Esophagus squamous epithelium (tissue), 5 donors: ENCODE measurements at places on chromosomes 1 and 21. TPM values are rescaled to one million over a fixed set of nuclear protein-coding genes. Genes with fewer than 3 reads are reported as not detected.

GUCA2B gene
- total RNA-seq, result not detected

DNA sequence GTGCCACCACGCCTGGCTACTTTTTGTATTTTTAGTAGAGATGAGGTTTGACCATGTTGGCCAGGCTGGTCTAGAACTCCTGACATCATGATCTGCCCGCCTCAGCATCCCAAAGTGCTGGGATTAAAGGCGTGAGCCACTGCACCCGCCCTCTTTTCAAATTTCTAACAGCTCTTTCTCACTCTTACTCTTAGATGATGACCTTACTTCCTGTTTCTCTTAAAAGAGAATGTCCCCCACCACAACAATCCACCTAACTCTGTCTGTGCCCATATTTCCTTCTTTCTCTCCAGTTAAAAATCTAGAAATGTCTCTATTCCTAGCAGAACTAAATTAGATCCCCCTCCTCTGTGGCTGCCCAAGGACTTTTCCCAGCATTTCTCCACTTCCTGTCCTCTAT, 46.6 kb upstream of the RGS2 start:
- no peaks in the 10 kb centered on the region for H3K27me3 ChIP-seq
- no peak overlapping the region for H3K4me3 ChIP-seq
- H3K4me1 ChIP-seq, result no peaks in the 10 kb centered on the region
- H3K27ac ChIP-seq, result no peak overlapping the region

GRCh38 chr1:162003061-162003829, 20.4 kb downstream of the OLFML2B start:
- no peaks in the 10 kb centered on the region for H3K27me3 ChIP-seq
- no peak overlapping the region for H3K4me3 ChIP-seq
- no peaks in the 10 kb centered on the region for H3K36me3 ChIP-seq
- peaks cover 12% of the 10 kb centered on the region for H3K4me1 ChIP-seq
- DNase-seq, result no peak

DNA sequence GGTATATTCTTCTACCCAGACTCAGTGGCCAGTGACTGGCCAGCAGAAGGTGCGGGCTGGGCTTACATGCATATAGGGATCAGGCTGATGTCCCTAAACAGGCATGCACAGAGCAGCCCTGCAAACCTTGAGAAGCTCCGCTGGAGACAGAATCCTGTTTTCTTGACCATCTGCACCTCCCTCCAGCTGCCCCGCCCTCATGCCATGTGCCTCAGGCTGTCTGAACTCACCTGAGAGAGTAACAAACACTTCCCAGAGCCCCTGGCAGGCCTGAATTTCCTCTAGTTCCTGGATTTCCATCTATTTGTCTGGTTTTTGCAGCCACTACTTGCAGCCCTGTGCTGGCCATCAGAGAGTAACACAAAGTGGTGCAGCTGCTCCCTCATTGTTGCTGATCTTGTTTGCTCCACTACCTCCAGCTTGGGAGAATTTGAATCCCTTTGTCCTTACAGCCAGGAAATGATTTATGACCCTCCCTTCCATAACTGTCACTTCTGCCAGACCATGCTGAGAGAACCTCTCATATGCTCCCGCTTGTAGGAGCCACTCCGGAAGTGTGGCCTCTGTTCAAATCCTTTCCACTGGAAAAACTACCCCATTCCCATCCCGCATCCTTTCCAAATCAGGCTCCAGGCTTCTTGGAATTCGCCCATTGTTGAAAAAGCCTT, 113.6 kb downstream of the NMNAT2 start:
- H3K4me3 ChIP-seq, result no peak overlapping the region
- H3K27me3 ChIP-seq, result no peaks in the 10 kb centered on the region
- no peak for DNase-seq
